Stimulated activated CD8-positive, alpha-beta memory T cell treated with anti-CD3 and anti-CD28 coated beads, Interleukin-4, amount 100 ng/mL, for 4 hours (primary cell): ENCODE measurements at places on chromosomes 2 and 18.

DNA sequence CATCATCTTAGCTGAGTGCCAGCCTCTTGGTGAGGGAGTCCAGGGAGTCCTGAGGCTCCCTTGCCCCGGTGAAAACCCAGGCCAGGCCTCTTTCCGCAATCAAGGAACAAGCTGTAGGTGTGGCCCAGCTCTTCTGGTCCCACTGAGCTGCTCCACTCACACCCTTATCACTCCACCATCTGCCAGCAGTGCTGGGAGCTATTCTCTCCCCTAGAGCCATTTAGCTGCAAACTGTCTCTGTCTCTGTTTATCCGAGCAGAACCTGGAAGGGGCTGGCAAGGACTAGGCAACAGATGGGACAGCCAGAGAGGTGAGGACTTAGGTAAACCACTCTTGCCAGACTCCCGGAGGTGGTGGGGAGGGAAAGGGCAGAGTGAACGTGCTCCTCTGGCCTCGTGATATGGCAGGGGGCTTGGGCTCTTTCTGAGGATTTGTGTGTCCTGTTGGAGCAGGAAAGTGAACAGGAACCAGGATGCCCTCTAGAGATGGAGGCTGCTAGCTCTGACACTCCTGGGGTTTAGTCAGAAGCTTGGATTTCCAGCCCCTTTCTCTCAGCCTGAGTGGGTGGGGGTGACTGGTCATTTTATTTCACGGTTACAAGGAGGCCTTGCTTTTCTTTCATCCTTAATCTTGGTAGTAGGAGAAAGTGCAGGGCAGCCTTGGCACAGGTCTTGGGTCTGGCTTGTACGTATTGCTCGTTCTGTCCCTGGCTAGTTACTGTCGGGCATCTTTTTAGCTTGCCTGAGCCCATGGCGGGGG lies 19.6 kb downstream of the B3GNT2 start:
- no peak for DNase-seq

- DNase-seq = no peak
Measured at GRCh38 chr2:214005337-214005736, 405.5 kb upstream of the VWC2L start.

GRCh38 chr2:127415593-127416505 lies 2.4 kb upstream of the PROC start:
- DNase-seq = peak; percentile 59

DNA sequence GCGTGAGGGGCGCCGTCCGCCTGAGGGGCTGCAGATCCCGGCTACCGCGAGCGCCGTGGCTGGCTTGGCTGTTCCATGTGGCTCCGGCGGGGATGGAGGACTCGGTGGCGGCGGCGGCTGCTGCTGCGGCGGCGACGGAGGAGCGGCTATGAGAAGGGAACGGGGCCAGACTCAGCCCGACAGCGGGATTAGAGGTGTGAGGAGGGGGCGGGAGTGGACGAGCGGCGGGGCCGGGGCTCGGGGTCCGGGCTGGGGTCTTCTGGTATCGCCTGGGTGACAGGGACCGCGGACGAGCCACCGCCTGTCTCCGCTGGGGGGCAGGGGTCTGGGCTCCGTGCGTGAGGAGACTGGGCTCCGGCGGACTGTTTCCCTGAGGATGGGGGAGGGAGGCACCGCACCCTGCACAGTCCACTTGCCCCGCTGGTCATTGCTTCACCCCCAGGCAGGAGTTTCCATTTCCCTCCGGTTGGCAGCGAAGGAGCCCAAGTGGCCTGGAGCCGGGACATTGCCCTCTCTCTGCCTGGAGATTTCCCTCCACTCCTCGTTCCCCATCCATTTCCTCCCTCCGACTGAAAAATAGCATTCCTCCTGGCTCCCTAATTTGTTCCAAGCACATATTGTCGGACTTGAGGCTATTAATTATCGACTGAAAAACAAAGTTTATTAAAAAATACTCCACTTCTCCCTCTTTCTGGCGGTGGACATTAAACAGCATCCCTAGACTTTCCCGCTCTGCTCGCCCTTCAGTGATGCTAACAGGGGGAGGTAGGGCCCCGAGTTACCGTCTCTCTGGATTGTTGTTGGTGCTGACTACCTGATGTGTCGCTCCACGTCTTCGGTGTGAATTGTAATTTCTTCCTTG lies 577 bp downstream of the EHBP1 start:
- no peak for DNase-seq

GRCh38 chr2:15223887-15224286 lies 337.2 kb downstream of the NBAS start:
- DNase-seq = no peak

GRCh38 chr2:64223055-64223454 lies 78.8 kb upstream of the PELI1 start:
- DNase-seq = no peak

- DNase-seq = no peak
Measured at GRCh38 chr2:234745347-234745746, 206.5 kb upstream of the SH3BP4 start.

DNA sequence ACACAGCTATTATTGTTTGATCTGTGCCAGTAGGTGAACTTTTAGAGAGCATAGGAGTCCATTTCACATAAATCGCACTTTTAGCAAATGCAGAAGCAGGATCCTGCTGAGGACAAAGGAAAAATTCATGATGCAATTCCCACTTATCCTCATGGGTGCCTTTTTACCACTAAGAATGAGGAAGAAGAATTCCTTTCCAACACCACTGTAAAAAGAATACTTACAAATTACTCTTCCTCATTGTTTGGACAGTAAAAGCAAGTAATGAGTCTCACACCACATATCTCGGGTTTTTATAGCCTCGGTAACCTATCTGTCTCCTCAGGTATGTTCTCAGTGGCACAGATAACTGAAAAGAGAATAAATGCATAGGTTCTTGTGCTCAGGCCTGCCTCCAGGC lies 238.5 kb downstream of the MTX2 start:
- DNase-seq = no peak

- no peak for DNase-seq
Measured at GRCh38 chr18:55452123-55452611, 135.8 kb downstream of the TCF4 start.

- no peak for DNase-seq
Measured at GRCh38 chr2:191664823-191665677, 12.9 kb upstream of the NABP1 start.

DNA sequence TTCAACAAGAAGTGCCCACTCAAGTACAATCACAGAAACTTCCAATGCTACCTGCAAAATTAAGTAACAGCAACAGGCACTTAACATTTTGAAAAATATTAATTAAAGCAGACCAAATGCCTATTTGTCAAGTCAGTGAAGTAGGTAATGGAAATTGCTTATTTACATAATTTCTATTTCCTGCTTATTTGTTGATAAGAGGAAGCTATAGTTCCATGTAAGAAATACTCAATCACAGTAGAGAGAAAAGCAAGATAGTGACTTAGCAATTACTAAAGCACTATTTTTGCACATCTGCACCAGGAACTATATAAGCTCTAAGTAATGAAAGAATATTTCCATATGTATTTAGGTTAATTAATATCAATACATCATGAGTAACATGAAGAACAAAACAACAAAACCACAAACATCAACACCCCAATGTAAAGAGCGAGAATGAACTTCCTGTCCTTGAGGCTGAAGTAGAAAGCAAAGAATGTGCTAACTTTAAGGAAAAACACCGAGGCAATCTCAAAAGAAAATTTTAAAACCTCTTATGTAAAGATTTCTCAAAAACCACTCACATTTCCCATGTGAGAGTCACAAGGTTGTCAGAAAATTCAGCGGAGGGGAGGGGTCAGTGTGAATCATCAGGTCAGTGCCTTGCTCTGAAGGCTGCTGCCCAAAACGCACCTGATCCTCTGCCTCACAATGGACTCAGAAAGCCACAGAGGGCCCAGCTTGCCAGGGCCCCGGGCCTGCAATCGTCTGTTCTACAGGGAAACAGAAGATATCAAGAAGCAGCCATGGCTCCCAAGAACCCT lies 12.5 kb downstream of the NPC1 start:
- no peak for DNase-seq

DNA sequence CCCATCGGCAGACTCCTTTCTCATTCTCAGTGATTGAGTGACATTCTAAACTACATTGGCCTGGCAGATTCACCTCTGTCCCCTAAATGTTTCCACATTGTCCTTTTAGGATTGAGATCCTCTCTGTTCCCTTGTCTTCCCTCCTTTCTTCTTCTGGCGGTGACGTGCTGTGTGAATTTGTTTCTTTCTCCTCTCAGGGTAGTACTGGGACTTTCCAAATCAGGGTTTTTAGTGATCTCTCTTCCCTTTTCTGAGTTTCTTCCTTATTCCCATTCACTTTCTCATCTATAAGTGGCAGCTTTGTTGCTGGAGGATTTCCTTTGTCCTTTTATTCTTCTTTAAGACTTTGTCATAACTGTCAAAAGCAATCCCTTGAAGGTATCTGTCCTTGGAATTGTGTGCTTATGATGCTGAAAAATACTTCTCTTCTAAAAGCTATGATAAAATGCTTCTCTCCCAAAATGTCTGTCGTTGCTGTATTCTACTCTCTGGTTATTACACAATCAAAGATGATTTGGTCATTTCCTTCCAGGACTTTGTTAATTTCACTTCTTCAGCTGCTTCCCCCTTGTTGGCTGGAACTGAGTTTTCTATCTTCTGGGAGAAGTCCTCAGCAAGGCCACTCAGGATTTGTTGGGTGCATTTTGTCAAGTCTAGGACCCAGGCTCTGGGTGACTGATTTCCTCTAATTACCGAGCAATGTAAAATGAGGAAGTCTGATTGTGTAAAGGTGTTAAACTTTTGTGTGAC lies 4.9 kb upstream of the IL1B start:
- DNase-seq = no peak

DNA sequence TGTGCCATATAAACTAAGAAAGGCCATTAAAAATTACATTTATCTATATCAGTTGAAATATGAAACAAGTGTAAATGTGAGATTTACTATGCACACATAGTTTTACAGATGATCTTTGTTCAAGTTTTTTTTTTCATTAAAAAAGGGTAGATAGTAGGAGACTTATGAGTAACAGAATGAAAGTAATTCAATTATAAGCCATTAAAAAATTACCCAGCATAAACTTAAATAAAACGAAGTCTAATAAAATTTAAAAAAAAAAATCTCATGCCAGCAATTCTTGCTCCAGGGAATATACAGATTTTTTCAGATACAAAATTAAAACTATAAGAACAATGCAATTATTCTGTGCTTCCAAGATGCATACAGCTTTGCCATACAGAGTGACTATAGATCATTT lies 118.3 kb upstream of the RNU4ATAC start:
- DNase-seq = no peak

DNA sequence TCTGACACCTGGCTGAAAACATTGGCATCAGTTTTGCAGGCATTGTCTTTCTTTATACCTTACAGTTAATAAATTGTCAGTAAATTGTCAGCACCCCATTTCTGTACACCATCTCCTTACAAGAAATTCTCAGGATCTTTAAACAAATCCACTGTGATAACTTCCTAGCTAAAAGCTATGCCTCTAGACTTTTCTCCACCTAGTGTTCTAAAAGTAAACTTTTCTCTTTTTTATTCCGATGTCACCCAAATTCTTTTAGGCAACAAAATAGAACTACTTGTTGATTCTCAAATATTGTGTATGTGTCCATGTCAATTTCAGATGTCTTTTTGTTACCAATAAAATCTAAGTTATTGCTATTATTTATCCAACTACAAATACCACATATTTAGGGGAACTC lies 617.4 kb upstream of the NRXN1 start:
- no peak for DNase-seq

GRCh38 chr18:79393635-79394533 lies 1.8 kb upstream of the NFATC1 start:
- DNase-seq = no peak

GRCh38 chr2:32119161-32119560 lies 46.5 kb upstream of the SLC30A6 start:
- no peak for DNase-seq

DNA sequence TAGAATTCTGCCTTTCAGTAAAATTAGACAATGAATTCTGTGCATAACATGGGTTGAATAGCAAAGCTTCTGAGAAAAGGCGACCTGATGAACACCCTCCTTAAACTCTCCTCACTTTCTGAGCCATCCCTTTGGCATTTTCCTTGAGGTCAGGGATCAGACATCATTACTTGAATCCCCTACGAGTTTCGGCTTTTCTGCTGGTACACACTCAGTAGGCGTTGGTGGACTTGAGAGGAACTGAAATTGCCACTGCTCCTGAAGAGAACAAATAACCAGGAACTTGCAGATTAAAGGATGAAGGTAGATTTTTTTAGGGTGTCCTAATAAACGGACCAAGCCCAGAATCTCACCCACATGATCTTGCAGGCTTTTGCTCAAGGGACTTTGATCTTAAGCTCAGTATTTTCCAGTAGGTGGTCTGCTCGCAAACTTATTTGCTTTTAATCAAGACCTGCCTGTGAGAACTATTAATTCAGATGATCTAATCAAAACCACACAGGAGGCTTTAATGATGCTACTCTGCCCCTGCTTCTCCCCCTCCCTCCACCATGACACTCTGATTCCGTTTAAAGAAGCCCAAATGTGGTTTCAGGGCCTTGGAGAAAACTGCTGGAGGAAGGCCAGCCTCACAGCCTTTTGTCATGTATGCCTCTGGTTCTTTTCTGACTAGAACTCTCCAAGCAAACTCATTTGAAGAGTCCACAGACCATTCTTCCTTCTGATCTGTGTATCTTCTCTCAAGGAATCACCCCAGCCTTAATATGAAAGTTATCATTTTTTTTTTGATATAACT lies 124.9 kb downstream of the PRKCE start:
- no peak for DNase-seq

- DNase-seq = no peak
Measured at GRCh38 chr18:12366379-12366778, 10.6 kb downstream of the AFG3L2 start.

DNA sequence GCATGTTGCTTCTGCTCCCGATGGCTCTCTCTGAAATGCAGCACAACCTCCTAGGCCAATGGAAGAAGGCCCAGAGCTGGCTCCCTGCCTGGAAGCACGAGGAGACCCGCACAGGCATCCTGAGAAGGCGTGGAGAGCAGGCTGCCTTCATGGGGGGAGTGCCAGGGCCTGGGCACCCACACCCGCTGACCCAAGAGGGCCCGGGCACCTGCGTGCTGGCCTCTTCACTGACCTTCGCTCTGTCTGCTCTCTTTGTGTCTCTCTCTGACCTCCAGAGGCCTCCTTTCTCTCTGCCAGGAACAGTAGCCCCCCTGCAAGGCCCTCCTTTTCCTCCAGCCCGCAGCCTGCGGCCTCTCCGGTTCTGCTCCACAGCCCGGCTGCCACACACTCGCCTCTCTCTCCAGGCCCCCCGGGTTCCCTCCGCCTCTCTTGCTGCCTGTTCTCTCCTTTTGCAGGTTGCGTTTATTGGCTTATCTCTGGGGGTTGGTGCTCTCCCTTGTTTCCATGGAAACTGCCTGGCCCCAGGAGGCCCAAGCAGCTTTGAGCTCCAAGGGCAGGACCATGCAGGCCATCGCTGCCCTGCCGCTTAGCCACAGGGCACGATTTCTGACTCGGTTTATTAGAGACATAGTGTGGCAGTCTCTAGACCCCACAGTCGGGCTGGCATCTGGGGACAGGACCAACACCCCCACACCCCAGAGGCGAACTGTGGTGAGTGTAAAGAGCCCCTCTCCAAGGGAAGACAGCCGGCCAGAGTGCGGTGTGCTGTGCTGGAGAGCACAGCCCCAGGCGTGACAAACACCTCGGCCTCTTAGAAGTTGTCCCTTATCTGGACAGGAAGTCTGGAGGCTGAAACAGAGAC lies 1.7 kb downstream of the MZT2B start:
- DNase-seq = no peak

- no peak for DNase-seq
Measured at GRCh38 chr2:166895243-166895642, 7.0 kb downstream of the XIRP2 start.

- no peak for DNase-seq
Measured at GRCh38 chr2:241279828-241280227, 35.6 kb downstream of the HDLBP start.

- no peak for DNase-seq
Measured at GRCh38 chr2:232139171-232139594, 177.7 kb downstream of the DIS3L2 start.
